Spinal cord (tissue), 10 donors: ENCODE measurements at places on chromosomes 13 and 19.

GRCh38 chr13:71056581-71056980 lies 810.4 kb downstream of the DACH1 start:
- DNase-seq, result no peak

DNA sequence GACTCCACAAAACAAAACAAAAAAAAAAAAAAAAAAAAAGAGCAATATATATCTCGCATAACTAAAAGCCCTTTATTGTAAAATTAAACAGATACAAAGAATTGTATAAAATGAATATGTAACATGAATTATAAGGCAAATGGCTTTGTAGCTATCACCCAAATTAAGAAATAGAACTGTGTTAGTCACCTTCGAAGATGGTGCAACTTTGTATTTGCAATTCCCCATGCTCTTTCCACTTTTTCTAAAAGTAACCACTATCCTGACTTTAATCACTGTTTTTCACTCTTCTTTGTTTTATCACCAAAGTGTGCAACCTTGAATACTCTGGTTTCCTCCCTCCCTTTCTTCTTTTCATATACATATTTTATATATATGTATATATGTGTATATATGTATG lies 57.1 kb upstream of the HTR2A start:
- no peak for DNase-seq

GRCh38 chr19:18507727-18508440 lies 14.0 kb downstream of the ELL start:
- no peak for DNase-seq

DNA sequence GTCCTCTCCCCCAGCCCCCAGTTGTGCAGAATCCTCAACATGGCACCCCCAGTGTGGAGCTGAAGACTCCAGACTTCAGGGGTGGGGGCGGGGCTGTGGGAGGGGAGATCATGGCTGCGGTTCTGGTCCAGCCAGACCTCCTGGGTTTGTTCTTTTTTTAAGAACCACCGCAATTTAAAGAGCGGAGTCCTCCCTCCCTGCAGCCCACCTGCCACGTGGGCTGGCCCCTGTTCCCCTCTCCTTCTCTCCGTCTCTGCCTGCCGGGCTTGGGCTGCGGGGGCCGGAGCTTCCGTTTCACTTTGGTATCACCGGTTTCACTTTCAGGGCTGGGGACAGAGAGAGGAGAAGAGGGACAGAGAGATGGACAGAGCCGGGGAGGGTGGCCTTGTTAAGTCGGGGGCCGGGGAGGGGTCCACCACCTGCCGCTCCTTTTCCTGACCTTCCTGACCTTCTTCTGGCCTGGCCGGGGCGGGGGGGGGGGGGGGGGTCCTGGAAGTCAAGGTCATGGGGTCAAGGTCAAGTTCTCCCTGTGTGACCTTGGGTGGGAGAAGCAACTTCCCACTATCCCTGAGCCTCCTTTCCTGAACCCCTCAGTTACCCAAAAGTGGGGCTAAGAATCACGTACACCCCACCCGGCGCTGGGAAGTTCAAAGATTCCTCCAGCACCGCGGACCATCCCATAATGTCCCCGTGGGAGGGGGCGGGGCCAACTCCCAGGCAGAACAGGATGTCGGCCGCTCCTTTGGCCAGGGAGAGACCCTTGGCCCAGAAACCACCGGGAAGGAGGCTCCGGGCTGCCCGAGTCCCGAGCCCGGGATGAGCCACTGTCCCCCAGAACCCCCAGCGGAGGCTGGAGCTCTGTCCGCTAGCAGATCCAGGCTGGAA lies 11.3 kb upstream of the ZBTB7A start:
- DNase-seq, result no peak

DNA sequence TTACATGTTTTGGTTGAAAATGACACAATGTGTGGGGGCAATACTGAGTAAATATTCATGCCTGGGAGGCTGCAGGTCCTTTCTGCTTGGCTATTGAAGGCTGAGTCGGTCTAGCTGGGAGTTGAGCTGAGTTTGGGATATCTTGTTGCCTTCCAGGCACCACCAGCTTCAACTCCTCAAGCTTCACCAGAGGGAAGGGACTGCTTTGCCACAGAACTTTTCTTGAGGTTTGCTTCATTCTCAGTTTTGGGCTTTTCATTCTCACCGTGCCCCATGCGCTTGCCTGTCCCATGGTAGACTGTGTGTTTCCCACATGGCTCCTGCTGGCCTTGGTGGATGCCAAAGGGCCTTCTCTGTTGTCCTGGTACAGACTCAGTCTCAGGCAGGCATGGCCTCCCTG lies 198.2 kb upstream of the SOX1 start:
- no peak for DNase-seq

DNA sequence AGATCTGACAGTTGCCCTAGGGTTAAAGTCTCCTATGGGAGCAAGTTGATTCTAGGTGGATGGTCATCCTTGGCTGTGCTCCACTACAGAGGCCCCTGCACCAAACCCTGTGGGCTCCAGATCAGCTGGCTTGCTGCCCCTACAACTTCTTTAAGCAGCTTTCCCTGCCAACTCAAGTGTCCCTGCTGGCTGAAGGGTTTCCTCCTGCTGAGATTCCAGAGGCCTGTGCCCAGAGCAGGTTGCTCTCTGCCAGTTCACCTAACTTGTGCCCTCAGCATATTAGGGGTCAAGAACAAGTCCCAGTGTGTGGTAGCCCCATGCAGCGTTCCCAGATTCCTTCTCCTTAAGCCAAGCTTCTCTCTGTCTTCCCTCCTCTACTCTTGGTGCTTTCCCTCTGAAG lies 85.6 kb downstream of the ZMYM2 start:
- no peak for DNase-seq

GRCh38 chr13:37039896-37040295 lies 19.6 kb downstream of the SUPT20H start:
- DNase-seq, result no peak

- no peak for DNase-seq
These were observed 128.9 kb upstream of the KLHL1 start for GRCh38 chr13:70237131-70237530.

DNA sequence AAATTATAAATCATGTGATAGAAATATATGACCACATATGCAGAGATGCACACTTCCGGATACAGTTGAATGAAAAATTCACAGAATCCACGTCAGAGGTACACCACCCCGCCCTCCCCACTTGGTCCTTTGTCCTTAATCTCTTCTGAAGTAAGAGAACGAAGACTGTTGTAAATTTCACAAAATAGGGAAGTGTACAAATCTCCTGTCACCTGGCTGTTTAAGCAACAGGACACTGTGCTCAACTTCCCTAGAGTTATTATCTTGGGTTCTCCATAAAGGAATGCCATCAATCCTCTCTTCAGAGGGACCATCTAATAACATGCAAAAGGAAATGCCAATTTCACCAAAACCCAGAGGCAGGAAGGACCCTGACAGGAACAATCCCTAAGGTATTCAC lies 10.5 kb upstream of the CEACAM6 start:
- DNase-seq, result no peak

DNA sequence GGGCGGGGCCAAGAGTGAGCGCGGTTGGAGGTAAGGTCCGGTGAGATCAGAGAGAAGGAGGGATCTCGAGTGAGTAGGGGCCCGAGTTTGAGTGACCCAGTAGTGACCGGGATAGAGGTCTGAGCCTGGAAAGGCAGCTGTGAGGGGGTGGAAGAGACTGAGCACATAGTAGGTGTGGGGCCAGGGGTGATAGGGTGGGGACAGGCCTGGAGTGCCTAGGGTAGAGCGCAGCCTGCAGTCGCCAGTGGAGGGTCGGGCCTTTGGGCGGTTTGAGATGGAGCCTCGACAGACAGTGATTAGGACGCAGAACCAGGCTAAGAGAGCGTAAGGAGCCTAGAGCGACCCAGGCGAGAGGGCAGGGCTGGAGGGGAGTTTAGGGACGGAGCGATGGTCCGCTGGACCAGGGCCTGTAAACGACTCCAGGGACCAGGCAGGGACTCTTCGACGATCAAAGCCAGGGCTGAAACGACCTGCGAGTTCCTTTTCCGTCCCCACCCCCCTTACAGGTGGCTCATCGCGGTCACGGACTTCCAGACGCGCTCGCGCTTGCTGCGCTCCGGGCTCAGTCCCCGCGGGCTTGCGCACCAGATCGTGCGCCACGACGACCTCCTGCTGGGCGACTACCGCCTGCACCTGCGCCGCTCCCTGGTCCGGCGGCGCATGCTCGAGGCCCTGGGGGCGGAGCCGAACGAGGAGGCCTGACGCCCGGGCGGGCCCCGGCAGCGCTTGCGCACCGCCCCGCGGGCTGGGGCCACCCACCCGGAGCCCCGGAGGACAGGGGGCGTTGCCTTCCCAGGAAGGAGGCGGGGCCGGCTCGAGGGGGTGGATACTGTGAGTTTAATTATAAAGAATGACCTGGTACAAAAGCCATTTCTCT lies 9.4 kb downstream of the C19orf81 start:
- peak; percentile 94 for DNase-seq

DNA sequence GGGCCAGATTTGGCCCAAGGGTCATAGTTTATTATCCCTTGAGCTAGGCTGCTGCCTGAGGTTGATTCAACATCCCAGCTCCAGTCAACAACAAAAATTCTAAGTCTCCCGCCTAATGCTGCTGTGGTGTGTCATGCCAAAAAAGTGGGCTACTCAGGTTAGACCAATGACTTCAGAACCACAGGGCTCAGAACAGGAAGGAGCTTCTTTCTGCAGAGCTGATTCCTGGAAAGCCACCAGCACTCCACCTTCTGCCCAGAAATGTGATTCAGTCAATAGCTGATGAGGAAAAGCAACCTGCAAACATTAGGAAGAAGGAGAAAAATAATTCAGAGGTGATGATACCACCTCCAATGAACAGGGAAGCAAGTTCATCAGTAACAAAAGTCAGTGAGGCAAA lies 56.1 kb upstream of the SERPINE3 start:
- no peak for DNase-seq

- DNase-seq, result no peak
These were observed 63.4 kb downstream of the KDM4B start for GRCh38 chr19:5032101-5032967.

- no peak for DNase-seq
These were observed 32.9 kb downstream of the SERTM1 start for GRCh38 chr13:36706755-36707154.

DNA sequence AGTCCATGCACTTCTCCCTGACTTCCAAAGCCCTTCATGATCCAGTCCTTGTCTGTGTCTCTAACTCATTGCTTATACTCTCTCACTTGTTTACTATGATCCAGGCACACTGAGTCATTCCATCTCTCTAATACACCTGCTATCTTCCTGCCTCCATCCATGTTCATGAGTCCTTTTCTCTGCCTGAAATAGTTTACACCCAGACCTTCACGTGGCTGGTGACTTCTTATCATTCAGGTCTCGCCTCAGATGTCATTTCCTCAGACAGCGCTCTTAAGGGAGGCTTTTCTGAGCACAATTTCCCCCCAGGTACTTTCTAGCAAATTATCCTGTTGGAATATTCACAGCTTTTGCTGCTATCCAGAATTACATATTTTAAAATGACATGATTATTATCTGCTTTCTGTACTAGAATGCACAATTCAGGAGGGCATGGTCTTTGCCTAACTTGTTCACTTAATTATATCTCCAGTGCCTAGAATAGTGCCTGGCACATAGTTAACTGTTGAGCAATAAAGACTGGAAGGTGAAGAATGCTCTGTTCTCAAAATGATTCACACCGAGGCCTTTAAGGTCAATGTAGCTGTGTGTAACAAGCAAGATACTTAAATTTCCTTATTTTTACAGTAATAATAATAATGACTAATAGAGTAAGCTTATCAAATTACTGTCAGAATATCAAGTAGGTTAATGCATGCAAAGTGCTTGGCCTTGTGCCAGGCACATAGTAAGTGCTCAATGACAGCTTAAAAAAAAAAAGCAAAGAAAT lies 183.7 kb upstream of the SPRY2 start:
- DNase-seq, result no peak

GRCh38 chr19:40565910-40566495 lies 10.7 kb upstream of the SHKBP1 start:
- DNase-seq, result no peak

- DNase-seq, result no peak
These were observed 19.7 kb downstream of the ACOD1 start for GRCh38 chr13:76968041-76968440.

DNA sequence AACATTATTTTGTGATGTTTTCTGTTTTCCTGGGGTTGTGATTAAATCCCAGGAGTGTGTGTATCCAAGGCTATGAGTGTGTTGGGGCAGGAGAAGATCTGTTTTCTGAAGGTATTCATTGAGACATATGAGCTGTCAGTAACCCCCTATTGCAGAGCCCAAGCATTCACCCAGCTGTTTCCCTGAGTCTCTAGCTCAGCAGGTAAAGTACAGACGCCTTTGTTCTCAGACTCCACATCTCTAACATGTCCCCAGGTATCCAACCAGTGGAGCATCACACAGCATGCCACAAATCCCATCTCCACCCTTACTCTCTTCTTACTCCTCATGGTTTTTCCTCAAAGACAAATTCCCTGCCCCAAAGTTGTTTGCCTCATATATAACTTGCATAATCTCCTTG lies 213.6 kb downstream of the PCDH20 start:
- no peak for DNase-seq

- DNase-seq, result no peak
These were observed 142.2 kb downstream of the SIPA1L3 start for GRCh38 chr19:38049105-38049649.

DNA sequence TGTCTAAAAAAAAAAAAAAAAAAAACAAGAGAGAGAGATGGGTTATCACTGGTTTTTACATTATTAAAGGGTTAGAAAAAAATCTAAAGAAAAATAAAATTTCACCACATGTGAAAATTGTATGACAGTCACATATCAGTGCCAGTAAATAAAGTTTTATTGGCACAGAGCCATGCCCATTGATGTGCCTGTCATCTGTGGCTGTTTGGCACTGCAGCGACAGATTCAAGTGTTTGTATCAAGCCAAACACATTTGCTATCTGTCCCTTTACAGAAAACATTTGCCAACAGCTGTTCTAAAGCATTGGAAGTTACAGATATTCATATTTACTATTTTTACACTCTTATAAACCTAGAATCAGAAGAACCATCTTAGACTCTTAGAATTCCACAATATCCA lies 16.3 kb downstream of the FCHO1 start:
- DNase-seq, result no peak

GRCh38 chr13:28655561-28655960 lies 3.4 kb upstream of the POMP start:
- DNase-seq, result no peak

DNA sequence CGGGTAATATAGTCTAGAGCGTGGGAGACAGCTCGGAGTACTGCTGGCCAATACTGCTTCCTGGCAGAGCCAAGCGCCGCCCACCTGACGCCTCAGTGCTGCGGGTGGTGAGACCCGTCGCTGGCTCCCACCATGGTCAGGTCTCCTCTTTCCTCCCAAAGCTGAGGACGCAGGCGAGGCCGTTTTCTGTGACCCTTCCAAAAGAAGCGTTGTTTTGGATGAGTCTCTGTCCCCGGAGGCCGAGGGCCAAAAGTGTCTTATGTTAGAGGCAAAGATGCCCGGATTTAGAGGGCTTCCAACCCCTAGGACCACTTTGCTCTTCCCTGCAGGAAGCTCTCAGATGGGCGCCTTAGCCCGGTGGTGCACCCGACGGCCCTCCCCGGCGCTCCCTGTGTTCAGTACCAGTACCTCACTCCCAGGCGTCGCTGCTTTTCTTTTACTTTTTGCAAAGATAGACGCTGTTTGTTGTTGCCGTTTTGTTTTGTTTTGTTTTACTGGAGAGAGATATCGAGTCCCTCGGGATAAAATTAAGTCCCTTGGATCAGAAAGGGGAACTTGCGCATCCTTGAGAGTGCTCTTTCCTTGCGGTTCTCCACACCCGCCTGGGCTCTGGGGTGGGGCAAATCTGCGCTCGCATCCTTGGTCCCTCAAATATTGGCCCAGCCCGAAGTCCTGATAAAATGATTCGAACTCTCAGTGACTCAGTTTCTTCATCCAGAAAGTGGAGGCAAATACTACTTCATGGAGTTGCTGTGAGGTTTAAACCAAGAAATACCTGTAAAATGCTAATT lies 7.0 kb downstream of the PDX1 start:
- no peak for DNase-seq

- no peak for DNase-seq
These were observed 1278.8 kb upstream of the MIR17HG start for GRCh38 chr13:90068658-90069057.
